Stimulated activated memory B cell treated with anti-CD40 and anti-IgM and Interleukin-4, amounts not matched to agents 10 μg/mL and 1 μg/mL and 100 μg/mL, for 72 hours (primary cell): ENCODE measurements at places on chromosomes 16 and 17.

DNA sequence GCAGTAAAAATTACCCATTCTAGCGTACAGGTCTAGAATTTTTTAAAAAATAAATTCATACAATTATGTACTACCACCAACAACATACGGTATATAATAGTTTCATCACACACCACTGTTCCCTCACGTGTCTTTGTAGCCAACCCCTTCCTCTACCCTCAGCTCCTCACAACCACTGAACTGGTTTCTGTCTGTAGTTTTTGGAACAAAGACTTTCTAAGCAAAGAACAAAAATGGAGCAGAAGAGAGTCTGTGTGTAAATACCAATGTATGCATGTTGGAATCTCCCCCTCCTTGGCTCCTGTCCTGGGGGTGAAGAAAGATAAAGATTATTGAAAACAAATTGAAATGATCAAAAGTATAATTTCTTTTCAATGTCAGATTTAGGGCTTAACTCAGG, 31.9 kb upstream of the CCR7 start:
- H3K27ac ChIP-seq: peak overlapping the region; percentile 99
- no peaks in the 10 kb centered on the region for H3K27me3 ChIP-seq
- H3K4me3 ChIP-seq: peak overlapping the region; percentile 11
- no peak for ATAC-seq
- peaks cover 75% of the 10 kb centered on the region for H3K4me1 ChIP-seq
- no peaks in the 10 kb centered on the region for H3K36me3 ChIP-seq

DNA sequence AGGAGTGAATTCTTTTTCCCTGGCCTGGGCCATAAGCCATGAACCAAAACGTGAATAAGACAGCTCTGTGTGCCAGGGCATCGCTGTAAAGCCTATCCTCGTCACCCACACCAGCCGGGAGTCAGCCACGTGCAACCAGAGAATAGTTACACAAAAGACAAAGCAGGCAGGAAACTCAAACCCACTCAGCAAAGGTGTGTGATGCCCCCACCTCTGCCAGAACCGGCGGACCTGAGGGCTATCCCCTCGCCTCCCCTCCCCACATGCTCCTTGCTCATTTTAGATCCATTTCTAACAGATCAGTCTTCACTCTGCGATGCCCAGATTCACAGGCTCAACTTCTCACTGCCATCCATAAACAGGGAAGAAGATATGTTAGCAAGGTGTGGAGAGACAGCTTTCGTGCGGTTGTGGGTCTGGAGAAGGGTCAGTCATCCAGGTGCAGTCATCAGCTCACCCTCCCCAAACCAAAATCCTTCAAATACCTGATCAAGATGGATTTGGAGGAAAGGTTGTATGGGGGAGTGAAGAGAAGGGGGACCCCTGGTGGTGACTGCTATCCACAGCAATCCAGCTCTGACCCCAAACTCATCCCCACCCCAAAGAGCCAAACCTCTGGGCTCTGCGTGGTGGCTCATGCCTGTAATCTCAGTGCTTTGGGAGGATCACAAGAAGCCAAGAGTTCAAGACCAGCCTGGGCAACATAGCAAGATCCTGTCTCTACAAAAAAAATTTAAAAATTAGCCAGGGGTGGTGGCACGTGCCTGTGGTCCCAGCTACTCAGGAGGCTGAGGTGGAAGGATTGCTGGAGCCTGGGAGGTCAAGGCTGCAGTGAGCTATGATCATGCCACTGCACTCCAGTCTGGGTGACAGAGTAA, 219.2 kb downstream of the C16orf78 start:
- no peak overlapping the region for H3K27ac ChIP-seq
- no peaks in the 10 kb centered on the region for H3K36me3 ChIP-seq
- no peak overlapping the region for H3K4me3 ChIP-seq

DNA sequence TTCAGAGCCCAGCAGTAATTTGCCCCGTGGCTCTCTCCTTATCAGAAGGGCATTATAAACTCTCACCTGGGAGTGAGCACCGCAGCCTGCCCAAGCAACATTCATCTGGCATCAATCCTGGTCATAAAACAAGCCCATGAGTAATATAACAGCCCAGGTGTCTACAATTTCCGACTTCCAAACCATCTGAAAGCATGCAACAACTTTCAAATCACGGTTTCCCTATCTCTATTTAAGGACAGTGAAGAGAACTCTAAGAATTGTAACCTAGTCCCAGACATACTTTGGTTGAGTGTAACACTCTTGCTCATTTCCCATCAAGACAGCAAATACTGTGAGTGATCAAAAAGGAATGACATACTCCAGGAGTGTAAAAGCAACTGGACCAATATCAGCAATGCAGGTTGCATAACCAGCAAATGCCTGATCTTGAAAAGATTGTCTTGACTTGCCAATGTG, 487.4 kb upstream of the SOX9 start:
- no peak overlapping the region for H3K27ac ChIP-seq
- H3K4me1 ChIP-seq: no peaks in the 10 kb centered on the region
- H3K27me3 ChIP-seq: no peaks in the 10 kb centered on the region
- no peak for ATAC-seq
- H3K36me3 ChIP-seq: no peaks in the 10 kb centered on the region

- H3K4me1 ChIP-seq: peaks cover 9% of the 10 kb centered on the region
- H3K36me3 ChIP-seq: no peaks in the 10 kb centered on the region
- no peak overlapping the region for H3K4me3 ChIP-seq
Observed at GRCh38 chr17:79353016-79353415, 257.8 kb downstream of the RBFOX3 start.

DNA sequence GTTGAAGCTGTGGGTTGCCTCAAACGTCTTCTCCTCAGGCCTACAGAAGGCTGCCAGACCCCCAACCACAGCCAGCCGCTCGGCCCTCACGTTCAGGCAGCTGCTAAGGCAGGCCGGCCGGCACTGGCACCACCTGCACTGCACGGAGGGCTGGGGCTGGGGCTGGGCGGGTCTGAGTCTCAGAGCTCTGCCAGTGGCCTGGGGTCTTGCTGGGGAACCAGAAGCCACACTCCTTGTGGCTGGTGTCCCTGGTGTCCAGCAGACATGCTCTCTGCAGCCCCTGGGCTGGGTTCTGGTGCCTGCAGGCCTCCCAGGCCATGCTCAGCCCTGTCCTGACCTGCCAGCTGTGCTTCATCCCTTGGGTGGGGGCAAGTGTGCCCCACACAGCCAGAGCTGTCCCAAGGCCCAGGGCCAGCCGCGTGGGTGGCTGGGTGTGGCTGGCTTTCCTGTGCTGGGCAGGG, 42.0 kb downstream of the BAHCC1 start:
- peaks cover 12% of the 10 kb centered on the region for H3K4me1 ChIP-seq
- H3K27me3 ChIP-seq: peaks cover 91% of the 10 kb centered on the region
- no peak overlapping the region for H3K27ac ChIP-seq

- no peak for ATAC-seq
- no peaks in the 10 kb centered on the region for H3K27me3 ChIP-seq
- H3K4me3 ChIP-seq: no peak overlapping the region
- peaks cover 42% of the 10 kb centered on the region for H3K4me1 ChIP-seq
Observed at GRCh38 chr16:81520151-81520470, 75.5 kb downstream of the CMIP start.

DNA sequence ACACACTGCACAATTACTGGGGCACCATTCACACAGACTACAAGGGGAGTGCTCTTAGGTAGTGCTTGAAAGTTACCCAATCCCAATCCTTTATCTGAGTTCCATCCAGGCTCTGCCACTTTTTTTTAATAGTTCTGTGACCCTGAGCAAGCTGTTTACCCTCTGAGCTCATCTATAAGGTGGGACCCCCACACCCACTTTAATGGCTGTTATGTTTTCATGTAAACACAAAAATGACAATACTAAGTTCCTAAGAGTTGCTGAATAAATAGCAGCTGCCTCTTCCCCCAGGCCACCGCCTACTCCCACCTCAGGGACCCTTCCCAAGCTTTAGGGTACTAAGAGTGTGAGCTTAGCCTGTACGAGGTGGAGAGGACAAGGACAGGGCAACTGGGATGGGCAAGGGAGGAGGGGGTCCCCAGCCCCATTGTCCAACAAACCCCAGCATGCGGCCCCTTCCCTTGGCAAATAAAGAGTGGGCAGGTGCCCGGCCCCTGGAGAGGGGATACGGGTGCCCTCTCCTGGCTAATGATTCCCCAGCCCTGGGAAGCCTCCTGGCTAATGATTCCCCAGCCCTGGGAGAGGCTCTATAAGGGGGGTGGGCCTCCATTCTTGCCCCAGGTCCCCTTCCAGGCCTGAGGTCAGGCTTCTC, 14.6 kb downstream of the SLC13A2 start:
- no peak overlapping the region for H3K27ac ChIP-seq
- no peaks in the 10 kb centered on the region for H3K36me3 ChIP-seq
- ATAC-seq: no peak
- H3K4me3 ChIP-seq: no peak overlapping the region
- H3K4me1 ChIP-seq: peaks cover 17% of the 10 kb centered on the region

GRCh38 chr16:87060034-87060986, 256.9 kb downstream of the C16orf95 start:
- H3K4me1 ChIP-seq: peaks cover 20% of the 10 kb centered on the region
- no peaks in the 10 kb centered on the region for H3K36me3 ChIP-seq

- H3K27ac ChIP-seq: peak overlapping the region; percentile 19
- no peaks in the 10 kb centered on the region for H3K4me1 ChIP-seq
- no peaks in the 10 kb centered on the region for H3K27me3 ChIP-seq
- H3K4me3 ChIP-seq: no peak overlapping the region
Observed at GRCh38 chr16:56367764-56368163, 57.6 kb downstream of the AMFR start.

DNA sequence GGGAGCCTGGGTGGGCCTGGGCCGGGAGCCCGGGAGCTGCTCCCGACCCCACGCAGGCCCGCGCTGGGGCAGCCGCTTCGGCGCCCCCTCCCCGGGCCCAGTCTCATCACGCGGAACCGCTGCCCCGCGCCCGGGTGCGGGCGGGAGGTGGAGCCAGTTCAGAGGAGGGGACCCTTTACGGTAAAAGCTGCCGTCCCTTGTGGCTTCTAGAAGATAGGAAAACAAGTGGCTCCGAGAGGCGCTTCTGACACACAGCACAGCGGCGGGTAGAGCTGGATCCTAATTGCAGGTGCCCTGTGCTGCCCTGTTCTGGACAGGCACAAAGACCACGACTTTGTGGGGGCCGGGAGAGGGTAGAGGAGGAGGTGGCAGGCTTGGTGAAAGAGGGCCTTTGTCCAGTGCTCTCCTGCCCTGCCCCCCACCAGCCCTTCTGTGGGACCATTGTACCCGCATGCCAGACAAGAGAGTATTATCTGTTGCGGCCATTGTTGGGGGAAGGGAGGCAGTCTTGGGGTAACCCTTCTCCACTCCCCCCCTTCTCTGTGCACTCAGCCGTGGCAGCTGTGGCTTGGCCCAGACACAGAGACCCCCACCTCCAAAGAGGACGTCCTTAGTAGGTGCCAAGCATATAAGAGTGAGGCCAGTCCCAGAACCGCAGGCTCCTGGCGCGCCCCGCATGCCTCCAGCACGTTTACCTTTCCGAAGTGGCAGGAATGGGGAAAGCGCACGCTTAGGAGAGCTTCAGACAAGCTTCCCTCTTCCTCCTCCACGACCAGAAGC, 736 bp downstream of the CNP start:
- H3K4me1 ChIP-seq: peaks cover 57% of the 10 kb centered on the region
- no peaks in the 10 kb centered on the region for H3K27me3 ChIP-seq
- peak overlapping the region; percentile 38 for H3K27ac ChIP-seq
- peak; percentile 14 for ATAC-seq
- peaks cover 3% of the 10 kb centered on the region for H3K36me3 ChIP-seq

GRCh38 chr17:1486802-1487695, 5.4 kb downstream of the MYO1C start:
- peaks cover 60% of the 10 kb centered on the region for H3K4me1 ChIP-seq
- peak; percentile 57 for ATAC-seq
- H3K27me3 ChIP-seq: no peaks in the 10 kb centered on the region
- peak overlapping the region; percentile 80 for H3K4me3 ChIP-seq
- H3K27ac ChIP-seq: peak overlapping the region; percentile 93

GRCh38 chr17:9094193-9094592, 72.9 kb downstream of the NTN1 start:
- no peaks in the 10 kb centered on the region for H3K36me3 ChIP-seq
- no peak overlapping the region for H3K4me3 ChIP-seq
- no peak for ATAC-seq
- no peaks in the 10 kb centered on the region for H3K4me1 ChIP-seq

GRCh38 chr16:12392585-12393091, 411.0 kb downstream of the CPPED1 start:
- no peaks in the 10 kb centered on the region for H3K27me3 ChIP-seq
- H3K4me3 ChIP-seq: no peak overlapping the region
- no peak overlapping the region for H3K27ac ChIP-seq
- peaks cover 29% of the 10 kb centered on the region for H3K4me1 ChIP-seq
- no peak for ATAC-seq

DNA sequence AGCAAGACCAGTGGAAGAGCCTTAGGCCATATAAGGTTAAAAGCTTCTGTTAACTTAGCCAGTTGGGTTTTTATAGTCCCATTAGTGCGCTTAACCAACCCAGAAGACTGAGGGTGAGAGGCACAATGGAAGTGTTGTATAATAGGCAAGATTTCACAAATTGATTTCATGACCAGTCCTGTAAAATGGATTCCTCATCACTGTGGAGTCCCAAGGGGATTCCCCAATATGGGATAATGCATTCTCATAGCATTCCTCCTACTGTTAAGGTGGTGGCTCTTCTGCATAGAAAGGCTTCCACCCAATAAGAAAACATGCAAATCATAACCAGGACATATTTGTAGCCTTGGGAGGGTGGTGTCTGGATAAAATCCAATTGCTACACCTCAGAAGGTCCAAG, 22.1 kb upstream of the B4GALNT2 start:
- no peak overlapping the region for H3K27ac ChIP-seq
- ATAC-seq: no peak
- no peak overlapping the region for H3K4me3 ChIP-seq
- no peaks in the 10 kb centered on the region for H3K4me1 ChIP-seq
- H3K36me3 ChIP-seq: no peaks in the 10 kb centered on the region
- H3K27me3 ChIP-seq: peaks cover 4% of the 10 kb centered on the region

- H3K27ac ChIP-seq: no peak overlapping the region
- peaks cover 56% of the 10 kb centered on the region for H3K27me3 ChIP-seq
- no peak overlapping the region for H3K4me3 ChIP-seq
- ATAC-seq: no peak
- H3K36me3 ChIP-seq: no peaks in the 10 kb centered on the region
Observed at GRCh38 chr17:81460856-81461460, 51.6 kb downstream of the ACTG1 start.

DNA sequence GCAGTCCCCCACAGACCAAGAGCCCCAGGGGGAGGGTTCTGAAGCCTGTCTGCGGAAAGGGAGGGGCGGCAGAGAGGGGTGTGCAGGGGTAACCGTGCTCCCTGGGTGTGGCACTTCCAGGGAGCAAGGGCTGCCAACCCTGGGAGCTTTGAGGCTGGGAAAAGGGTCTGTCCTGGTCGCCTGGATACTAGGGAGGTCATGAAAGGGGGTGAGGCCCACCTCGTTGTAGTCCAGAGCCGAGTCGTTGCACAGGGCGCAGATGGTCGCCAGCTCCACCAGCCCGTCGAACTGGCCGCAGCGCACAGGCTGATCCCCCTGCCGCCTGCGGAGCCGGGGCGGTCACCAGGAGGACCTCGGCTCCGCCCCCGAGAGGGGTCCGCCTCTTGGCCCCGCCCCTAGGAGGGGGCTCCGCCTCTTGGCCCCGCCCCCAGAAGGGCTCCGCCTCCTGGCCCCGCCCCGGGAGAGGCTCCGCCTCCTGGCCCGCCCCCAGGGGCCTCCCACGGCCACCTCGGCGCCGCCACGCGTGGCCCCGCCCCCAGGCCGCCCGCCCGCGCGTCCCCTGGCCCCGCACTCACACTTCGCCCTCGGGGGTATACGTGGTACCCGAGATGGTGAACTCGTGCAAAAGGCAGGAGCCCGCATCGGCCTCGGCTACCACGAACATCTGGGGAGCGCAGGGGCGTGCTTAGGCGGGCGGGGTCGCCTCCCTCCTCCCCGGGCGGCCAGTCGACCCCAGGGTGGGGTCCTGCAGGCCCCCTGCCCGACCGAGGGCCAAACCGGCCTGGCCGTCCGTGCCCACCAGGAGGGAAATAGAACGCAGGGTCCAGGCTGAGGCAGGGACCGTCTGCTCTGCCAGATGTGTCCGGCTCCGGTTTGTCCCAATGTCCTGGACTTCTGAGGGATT, 19.5 kb downstream of the ATP2A3 start:
- ATAC-seq: peak; percentile 73
- H3K4me1 ChIP-seq: peaks cover 8% of the 10 kb centered on the region
- H3K27ac ChIP-seq: peak overlapping the region; percentile 2
- H3K36me3 ChIP-seq: peaks cover 58% of the 10 kb centered on the region
